ENCODE measurements at places on chromosomes 11 and 22.

GRCh38 chr11:48182860-48183526 is 33.6 kb upstream of the OR4B1 start:
- DNase-seq = no peak

DNA sequence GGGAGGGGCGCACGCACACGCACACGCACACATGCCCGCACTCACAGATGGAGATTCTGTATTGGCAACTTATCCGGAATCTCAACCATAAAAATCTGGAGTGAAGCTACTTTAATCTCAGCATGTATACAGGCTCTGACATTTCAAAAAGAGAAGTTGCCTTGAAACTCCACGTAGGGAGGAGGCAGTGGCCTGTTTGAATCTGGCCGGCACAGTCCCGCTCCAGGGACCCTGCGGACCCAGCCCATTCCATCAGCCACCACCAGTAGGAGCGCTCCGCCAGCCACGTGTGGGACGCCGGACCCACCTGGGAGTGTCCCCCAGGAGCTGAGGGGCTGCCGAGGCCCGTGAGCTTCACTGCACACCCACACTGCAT is 1.9 kb upstream of the SYT8 start:
- DNase-seq = no peak

DNA sequence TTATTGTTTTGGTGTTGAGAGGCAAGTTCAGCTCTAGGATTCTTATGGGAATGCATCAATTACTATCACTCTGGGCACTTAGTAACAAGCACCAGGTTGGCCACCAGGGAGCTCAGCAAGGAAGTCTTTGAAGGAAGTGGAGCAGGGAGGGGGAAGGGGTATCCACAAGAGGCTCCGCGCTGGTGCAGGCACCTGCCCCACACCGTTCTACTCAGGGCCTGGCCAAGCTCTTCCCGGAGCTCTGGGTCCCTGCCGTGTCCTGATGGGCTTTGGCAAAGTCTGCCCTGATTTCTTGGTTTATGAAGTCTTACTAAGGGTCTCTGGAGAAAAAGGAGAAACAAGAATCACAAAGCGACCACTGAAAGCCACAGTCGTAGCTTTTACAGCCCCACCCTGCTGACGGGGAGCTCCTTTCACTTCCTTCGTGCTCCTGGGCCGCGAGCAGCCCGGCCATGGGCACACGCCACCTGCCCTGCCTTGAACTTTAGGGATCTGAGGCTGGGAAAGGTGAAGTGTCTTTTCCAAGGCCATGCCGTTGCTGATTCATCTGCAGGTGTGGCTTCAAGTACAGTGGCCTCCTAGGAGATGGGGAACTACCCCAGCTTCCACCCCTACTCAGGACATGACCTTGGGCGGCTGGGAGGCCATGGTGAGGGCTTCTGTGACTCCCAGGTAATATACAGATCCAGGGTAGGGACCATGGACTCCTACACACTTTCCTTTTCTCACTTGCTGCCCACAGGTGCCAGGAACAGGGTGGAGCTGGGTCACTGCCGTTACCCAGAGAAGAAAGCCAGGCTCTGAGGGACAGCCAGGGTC is 15.9 kb upstream of the LRRC32 start:
- DNase-seq = no peak

DNA sequence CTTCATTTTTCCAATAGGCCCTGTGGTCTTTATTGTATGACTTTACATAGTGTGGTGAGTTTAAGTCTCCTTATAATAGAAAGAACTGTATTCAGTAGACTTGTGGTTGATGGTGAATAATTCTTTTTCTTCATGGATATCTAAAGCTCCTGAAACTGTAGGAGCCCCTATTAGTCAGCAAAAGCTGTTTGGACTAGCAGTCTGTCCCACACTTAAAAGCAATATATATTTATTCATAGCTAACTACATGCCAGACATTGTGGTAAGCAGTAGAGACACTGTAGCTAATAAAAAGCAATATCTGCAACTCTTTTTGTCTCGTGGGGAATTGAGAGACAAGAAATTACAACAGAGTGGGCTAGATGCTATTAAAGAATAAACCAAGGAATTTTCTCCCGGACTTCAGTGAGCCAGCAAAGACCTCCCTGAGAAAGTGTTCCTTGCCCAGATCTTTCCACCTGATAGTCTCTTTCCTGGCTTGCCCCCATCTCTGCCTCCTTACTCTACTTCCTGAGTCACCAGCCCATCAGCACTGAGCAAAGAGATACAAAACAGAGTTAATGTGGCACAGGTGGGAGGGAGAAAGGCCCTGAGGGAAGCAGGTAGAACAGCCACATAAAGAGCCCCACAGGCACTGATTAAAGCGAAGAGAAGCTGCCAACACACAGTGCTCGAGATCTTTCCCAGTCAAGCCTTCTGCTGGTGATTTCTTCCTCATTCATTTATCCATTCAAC is 1.4 kb upstream of the OR52W1 start:
- DNase-seq = no peak

GRCh38 chr22:20181194-20181883 is 30.5 kb upstream of the CCDC188 start:
- no peak for DNase-seq

DNA sequence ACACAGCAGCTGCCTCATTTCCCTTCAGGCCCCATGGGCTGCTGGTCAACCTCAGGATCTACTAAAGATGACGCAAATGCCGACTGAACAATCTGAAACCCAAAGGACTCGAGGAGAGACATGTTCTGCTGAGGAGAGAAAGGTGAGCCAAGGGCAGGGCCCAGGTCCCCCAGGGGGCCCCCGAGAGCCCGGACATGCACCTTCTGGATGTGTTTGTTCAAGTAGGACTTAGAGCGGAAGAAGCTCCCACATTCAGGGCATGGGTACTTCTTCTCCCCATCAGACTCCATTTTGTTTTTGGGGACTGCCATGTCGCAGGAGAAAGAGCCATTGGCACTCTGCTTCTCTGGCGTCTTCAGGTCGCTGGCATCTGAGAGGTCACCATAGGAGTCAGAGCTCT is 19.3 kb downstream of the PATZ1 start:
- DNase-seq = no peak

GRCh38 chr11:47980088-47980906 is at the start of gene PTPRJ:
Gene PTPRJ, plus strand, starts transcription at chr11:47980559. Its CDS starts 354 bp downstream, at chr11:47980913.
- DNase-seq = no peak

GRCh38 chr11:70826541-70827335 is 425.6 kb downstream of the SHANK2 start:
- no peak for DNase-seq

DNA sequence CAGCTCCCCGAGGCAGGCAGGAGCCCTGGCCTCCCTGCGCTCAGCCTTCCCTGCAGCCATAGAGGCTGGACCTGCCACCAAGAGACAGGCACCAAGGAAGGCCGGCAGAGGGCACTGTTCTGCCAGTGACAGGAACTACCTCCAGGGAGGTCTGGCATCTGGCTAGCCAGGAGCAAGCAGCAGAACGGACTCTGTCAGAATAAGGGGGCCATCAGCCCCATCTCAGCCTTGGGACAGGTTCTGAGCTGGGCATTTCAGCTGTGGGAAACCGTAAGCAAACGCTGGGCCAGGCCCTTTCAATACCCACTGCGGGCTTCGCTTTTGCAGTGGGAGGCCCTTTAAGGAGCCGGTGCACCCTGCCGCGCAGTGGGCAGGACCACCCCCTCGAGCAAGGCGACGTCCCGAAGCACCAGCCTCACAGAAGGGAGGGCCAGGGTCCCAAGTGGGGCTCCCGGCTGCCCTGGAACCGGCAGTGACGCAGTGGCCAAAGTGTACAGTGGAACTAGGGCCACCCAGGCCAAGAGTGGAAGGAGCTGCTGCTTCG is 18.2 kb downstream of the IFT27 start:
- no peak for DNase-seq

DNA sequence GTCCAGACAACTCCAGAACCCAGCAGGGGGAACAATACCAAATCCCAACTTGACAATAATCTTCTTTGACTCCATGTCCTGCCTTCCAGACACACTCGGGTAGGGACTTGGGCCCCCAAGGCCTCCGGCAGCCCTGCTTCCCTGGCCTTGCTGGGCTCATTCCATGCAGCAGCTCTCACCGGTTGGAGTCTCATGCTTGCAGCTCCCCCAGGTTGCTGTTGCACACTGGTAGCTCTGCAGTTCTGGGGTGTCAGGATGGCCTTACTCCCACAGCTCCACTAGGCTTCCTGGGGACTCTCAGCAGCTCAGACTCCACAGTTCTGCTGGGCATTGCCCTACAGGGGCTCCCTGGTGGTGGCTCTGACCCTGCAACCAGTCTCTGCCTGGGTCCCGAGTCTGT is 42.8 kb downstream of the ST3GAL4 start:
- DNase-seq = no peak

- no peak for DNase-seq
Measured at GRCh38 chr22:17436981-17437412, 67.7 kb downstream of the CECR2 start.

DNA sequence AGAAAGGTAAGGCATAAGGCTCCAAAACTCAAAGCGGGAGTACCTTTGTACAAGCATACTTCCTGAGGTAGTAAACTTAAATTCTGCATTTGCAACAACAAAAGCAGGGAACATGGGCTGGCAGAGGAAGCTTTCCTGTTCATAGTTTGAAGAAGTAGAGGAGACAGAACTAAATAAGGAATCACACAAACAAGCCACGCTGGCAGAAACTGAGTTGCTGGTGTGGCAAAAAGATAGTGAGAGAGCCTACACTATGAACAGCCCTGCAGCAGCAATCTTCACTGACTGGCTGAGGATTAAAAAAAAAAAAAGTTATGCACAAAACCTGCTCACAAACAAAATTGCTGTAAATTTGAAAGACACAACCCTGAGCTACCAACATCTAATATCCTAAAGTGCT is 46.5 kb downstream of the FCHSD2 start:
- no peak for DNase-seq

GRCh38 chr22:29555065-29555644 is 1.6 kb upstream of the THOC5 start:
- DNase-seq = peak; percentile 20

GRCh38 chr22:17772249-17772957 is 1.9 kb downstream of the BID start:
- DNase-seq = no peak

GRCh38 chr11:33500861-33501479 is 199.7 kb downstream of the C11orf91 start:
- DNase-seq = no peak

DNA sequence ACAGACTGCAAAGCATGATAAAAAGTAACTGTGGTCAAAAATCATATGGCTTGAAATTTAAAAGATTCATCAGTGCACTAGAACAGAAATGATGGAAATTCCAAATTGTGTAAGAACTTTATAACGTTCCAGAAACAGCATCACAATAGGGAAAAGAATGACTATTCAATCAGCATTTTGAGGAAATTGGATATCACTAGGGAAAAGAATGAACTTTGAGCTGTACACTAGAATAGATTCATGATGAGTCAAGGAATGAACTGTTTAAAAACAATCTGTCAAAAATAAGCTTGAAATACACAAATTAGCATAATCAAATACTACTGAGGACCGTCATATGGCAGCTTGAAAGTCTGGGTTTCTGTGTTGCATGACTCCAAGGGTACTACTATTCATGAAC is 20.5 kb upstream of the HEPHL1 start:
- DNase-seq = no peak

DNA sequence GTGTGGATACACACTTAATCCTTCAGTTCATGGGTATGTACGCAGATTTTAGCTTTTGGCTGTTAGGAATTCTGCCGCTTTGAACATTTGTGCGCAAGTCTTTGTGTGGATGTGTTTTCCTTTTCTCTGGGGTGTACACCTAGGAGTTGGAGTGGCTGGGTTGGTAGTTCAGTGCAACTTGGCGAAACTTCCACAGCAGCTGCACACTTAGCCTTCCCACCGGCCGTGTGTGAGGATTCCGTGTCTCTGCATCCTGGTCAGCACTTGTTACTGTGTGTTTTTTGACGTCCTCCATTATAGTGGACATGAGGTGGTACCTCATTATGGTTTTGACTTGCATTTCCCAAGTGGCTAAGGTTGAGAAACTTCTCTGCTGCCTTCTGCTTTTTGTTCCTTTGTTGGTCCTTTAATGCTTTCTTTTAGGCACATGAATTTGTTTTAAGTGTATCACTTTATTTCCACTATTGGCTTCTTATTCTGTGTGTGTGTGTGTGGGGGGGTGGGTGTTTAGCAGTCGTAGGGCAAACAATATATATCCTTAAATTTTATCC is 72.1 kb upstream of the SLC25A18 start:
- no peak for DNase-seq

- no peak for DNase-seq
Measured at GRCh38 chr11:104652996-104653395, 245.3 kb downstream of the CASP12 start.

GRCh38 chr11:117702946-117703598 is 93.9 kb downstream of the DSCAML1 start:
- DNase-seq = no peak

- DNase-seq = peak; percentile 35
Measured at GRCh38 chr22:30649430-30650007, 13.9 kb downstream of the SLC35E4 start.

GRCh38 chr11:16779436-16779835 is 41.0 kb downstream of the C11orf58 start:
- no peak for DNase-seq

DNA sequence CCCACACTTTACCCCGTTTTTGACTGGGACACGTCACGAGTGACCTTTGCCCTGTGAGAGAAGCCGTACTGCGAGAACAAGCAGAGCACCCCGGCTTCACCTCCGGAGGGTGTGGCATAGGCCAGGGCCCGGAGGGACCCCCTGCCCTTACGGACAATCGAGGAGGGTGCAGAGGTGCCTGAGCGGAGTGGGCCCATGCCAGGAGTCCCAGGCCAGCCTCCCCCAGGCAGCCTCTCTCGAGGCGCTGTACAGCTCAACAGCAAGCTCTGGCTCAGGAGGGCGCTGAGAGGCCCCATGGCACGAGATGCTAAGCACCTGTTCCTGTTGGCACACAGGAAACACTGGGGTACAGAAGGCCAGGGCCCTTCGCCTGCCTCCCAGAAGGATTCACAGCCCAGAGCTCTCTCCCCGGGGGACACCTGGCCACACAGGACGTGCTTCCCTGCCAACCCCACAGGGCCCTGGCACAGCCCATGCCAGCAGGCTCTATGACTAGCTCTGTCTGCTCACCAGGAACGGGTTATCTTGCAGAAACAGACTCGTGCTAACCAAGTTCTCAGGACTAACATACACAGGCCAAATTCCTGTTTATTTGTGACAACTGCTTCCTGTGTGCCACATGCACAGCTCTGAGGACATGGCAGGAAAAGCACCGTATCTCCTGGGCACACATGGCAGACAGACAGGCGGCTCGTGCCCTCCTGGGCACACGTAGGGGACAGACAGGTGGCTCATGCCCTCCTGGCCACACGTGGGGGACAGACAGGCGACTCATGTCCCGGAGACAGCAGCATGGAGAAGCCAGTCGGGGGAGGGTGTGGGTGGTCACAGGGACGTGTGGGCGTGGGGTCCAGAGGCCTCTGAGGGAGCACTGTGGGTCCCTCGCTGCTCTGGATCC is 11.6 kb downstream of the TOLLIP start:
- DNase-seq = no peak

- no peak for DNase-seq
Measured at GRCh38 chr11:92711926-92712325, 257.5 kb upstream of the MTNR1B start.

- no peak for DNase-seq
Measured at GRCh38 chr11:34331329-34331728, 26.5 kb downstream of the ABTB2 start.

GRCh38 chr11:62830904-62831519 is 839 bp downstream of the STX5 start:
- DNase-seq = no peak
